ENCODE measurements at places on chromosomes 1 and 21.

GRCh38 chr1:208025031-208025430 lies 114.1 kb upstream of the CD34 start:
- DNase-seq: no peak

- DNase-seq: no peak
Measured at GRCh38 chr1:116255486-116256285, 117.4 kb upstream of the ATP1A1 start.

DNA sequence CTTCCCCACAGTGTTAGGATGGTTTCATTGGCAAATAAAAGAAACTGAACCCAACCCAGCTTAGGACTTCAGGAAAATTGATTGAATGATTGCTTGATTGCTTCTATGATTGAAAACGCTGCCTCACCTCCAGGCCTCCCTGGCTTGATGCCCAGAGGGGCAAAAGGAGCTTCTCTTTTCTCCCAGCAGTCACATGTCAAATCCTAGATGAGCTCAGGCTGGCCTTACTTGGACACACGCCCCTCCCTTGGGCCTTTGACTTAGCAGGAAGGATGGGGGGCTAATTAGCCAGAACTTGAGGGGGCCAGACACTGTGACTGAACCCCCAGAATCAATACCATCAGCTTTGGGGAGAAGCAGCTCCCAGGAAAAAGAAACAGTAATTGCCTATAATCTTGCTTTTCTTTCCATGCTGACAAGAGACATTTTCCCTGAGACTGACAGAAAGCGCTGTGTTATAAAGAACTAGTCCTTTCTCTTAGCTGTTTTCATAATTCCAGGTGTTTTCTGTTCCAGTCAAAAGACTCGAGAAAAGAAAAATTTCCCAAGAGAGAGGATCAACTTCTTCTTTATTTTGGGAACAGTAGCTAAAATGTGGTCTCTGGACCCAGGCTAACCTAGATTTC lies 50.8 kb upstream of the ATP5PO start:
- DNase-seq: no peak

GRCh38 chr1:205632669-205633169 lies 908 bp upstream of the ELK4 start:
- DNase-seq: no peak

DNA sequence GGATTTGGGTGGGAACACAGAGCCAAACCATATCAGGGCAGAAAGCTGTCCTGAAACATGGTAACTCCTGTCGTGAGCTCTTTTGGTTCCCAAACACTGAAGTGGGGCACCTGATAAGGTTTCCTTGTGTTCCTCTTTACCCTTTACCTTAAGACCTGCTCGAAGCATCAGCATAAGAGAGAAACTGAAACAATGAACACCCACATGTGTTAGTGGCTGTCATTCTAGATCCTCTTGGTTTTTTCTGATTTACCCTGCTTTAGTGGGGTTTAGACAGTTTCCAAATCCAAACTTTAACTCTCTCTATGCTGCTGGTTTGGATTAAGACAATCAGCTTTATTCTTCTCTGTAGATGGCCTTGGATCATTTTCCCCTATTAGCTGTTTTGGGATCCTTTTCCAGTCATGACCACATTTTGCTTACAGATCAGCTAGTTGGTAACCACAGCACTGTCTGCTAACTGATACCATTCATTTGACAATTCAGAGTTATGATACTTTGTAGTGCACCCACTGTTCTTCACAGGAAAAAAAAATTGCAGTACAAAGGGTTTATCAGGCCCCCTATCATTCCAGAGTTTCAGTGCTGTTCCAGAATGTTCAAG lies 975 bp upstream of the MNDA start:
- DNase-seq: no peak

GRCh38 chr1:93679546-93679945 lies 2.1 kb downstream of the BCAR3 start:
- DNase-seq: no peak

- DNase-seq: no peak
Measured at GRCh38 chr1:25821112-25821476, 1.3 kb downstream of the MTFR1L start.

All from CD4-positive, alpha-beta T cell treated with Interleukin-4 for 1 hour (primary cell).